ENCODE measurements at places on chromosomes 6 and 20. TPM values are rescaled to one million over a fixed set of nuclear protein-coding genes. Genes with fewer than 3 reads are reported as not detected.

- no peak overlapping the region for H3K4me3 ChIP-seq
- no peaks in the 10 kb centered on the region for H3K36me3 ChIP-seq
- DNase-seq = no peak
- H3K4me1 ChIP-seq = peaks cover 18% of the 10 kb centered on the region
- no peak overlapping the region for H3K27ac ChIP-seq
- no peaks in the 10 kb centered on the region for H3K27me3 ChIP-seq
Measured at GRCh38 chr6:28347119-28347518, 2.6 kb upstream of the ZKSCAN3 start.

GRCh38 chr6:53504512-53504911, 40.4 kb downstream of the GCLC start:
- no peak overlapping the region for H3K4me3 ChIP-seq
- peaks cover 94% of the 10 kb centered on the region for H3K36me3 ChIP-seq
- H3K4me1 ChIP-seq = no peaks in the 10 kb centered on the region
- no peak overlapping the region for H3K27ac ChIP-seq

Gene TFAP2D
- not detected for total RNA-seq

Gene MDN1
- 26.0 TPM for total RNA-seq

Gene DACT2
- 2.5 TPM for total RNA-seq
